WTC11 (cell line): ENCODE measurements at places on chromosomes 3 and 15.

DNA sequence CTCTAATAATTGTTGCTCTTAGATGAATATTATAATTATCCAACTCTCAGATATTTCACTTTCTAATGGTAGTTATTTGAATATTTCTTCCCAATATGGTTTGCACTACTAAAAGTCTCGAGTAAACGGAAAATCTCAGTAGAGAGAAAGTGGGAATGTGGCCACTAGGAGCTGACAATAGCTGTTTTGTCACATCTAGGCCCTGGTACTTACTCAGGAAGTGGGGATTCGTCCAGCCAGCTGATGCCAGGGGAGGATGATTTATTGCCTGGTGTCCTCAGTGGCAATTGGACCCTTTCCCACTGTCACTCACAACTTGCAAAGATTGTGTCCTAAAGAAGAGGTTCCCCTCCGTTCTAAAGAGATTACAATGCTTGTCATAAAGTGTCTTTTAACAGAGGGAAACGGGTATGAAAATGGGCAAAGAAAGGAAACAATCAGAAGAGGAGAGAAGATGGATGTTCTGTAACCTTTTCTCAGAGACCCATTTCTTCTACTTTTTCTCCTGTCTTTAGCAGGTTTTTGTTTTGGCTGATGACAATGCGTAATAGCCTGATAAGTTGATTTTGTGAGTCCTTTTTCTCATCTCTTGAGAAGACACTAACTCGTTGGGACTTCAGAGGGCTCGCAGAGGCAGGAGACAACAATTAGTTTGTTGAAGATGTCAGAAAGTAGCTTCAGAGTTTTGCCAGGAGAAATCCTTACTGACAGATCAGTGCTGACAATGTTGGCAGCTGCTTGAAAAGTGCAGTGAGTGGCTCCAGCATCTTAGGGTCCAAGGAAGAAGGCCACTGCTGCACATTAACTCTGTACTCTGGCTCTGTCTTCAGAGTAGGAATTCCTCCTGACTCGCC, 320.6 kb downstream of the MECOM start:
- no peak for DNase-seq

DNA sequence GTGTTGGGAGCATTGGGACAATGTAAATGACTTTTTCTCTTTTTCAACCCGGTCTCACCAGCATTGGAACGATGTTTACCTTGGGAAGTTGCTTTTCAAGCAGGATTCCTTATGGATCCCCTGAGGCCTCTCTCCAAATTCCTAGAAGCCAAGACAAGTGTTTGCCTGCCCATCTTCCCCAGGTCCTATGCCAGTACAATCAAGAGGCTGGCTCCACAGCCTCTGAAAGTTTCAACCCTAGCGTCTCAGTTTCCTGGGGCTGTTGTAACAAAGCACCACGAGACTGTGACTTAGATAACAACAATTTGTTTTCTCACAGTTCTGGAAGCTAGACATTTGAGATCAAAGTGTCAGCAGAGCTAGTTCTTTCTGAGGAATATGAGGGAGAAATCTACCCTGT, 347.2 kb upstream of the UMPS start:
- DNase-seq, result no peak

GRCh38 chr3:152352554-152352953, 83.8 kb downstream of the MBNL1 start:
- no peak for DNase-seq

- DNase-seq, result no peak
These were observed 48.6 kb upstream of the C15orf39 start for GRCh38 chr15:75153087-75153486.

DNA sequence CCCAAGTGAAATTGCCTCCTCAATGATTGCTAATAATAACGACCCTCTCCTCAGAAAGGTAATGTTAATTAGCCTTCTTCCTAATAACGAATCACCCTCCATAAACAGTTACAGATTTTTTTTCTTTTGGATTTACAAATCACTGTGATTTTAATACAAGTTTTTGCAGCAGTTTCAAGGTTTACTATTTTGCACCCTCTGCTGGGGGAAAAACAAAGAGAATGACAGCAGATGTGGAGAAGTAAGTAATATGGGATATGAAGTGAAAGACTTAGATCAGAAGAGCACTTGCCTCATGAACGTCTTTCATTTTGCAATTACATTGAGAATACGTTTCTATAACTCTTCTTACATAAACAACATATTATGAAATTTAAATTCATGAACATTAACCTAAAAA, 16.1 kb upstream of the CNTN3 start:
- no peak for DNase-seq

GRCh38 chr3:123755501-123755900, 128.6 kb downstream of the MYLK start:
- no peak for DNase-seq

DNA sequence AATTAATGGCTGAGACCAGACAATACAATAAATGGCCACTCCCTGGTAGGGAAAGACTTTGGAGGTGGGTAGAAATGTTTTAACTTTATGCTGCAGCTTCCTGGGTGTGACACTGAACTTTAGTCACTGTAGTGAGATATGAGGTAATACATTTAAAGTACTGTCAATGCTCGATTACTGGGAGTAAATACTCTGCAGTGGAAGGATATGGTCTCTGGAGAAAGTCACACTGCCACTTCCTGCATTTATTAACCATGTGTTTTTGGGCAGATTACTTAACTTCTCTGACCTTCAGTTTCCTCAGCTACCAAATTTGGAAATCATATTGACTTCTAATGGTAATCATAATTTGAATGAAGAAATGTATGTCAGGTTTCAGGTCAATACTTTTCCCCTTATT, 317.1 kb upstream of the TGFBR2 start:
- no peak for DNase-seq

DNA sequence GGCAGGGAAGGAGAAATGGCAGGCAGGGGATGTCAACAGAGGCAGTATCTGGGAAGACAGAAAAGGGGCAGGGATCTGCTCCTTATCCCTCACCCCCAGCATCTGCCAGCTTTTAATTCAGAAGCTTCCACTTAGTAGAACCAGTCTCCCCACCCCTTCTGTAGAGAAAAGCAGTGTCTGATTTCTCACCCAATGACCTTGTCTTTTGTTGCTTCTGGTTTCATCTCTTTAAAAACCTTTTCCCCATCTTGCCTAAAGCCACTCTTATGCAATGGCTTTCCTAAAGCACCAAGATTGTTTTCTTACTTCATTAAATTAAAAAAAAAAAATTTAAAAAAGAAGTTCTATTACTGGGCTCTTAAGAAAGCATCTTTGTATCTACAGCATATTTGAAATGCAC, 27.8 kb downstream of the ARHGEF3 start:
- DNase-seq, result no peak

DNA sequence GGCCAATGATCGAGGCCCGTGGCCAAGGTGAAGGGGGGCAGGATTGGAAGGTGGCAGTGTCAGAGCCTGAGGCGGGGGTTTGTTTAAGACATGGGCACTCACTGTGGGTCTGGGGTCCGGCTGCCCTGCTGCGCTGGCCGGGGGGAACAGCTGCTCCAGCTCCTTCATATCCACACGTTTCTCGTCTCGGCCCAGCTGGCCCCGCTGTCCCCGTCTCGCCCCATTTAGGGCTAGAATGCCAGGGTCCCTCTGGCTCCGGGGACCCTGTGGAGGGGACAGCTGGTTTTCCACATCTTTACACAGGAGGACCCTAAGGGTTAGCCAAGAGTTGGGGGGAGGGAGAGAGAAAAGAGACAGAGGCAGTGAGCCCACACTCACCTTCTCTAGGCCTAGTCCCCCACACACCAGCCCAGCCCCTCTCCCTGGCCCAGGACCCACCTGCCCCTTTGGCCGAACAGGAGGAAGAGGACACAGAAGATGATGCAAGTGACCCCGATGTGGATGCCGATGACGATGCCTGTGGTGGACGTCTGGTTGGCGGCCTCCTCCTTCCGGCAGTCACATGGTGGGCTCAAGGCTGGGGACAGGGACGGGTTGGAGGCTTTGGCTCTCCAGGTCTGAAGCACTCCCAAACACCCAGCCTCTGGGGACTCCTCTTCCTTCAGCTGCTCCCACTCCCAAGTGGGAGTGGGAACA, 25.0 kb downstream of the RNU5B-1 start:
- DNase-seq, result no peak

DNA sequence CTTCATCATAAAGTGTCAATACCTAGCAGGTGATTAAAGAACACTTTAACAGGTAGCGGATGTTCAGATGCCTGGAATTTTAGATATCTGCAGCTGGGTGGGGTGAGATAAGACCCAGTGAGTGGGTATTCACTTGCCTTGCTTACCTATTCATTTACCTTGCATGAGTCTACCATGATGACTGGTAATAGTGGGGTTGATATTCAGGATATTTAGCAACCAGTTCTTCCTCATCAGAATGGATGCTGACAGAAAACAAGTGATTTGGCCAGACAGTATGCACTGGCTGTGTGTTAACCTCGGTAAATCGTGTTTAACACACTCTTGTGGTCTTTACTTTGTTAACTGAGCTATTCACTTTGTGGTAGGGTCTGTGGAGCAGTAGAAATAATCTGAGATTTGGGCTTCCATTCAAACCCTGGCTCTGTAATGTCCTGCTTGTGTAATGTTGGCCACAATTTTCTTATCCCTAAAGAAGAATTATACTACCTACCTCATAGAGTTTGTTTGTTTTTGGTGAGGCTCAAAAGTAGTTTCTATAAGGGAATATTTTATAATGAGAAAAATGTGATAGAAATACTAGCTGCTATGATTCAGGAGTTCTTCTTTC, 391.9 kb upstream of the TBL1XR1 start:
- DNase-seq, result no peak
